ENCODE measurements at places on chromosomes 11 and 22.

GRCh38 chr22:30430933-30431332 is 5.4 kb downstream of the MTFP1 start:
- DNase-seq: no peak

DNA sequence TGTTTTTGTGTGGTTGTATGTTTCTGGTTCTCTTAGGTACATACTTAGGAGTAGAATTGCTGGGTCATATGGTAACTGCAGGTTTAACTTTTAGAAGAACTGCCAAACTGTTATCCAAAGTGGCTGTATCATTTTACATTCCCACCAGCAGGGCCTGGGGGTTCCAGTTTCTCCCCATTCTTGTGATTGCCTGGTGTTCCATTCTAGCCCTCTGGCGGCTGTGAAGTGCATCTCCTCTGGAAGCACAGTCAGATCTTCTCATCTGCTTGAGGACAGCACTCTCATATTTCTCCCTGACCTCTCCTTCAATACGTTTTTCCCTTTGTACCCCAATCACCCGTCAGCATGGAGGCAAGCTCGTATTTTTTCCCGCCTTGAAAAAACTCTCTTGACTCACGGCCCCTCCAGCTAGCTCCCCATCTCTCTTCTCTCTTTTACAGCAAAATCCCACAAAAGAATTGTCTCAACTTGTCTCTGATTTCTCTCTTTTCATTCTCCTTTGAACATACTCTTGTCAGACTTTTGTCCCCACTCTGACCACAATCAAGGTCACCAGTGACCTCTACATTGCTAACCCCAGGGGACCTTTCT is 56.8 kb upstream of the THY1 start:
- peak; percentile 72 for DNase-seq

- no peak for DNase-seq
Observed at GRCh38 chr11:4991060-4991459, 3.6 kb upstream of the OR51L1 start.

DNA sequence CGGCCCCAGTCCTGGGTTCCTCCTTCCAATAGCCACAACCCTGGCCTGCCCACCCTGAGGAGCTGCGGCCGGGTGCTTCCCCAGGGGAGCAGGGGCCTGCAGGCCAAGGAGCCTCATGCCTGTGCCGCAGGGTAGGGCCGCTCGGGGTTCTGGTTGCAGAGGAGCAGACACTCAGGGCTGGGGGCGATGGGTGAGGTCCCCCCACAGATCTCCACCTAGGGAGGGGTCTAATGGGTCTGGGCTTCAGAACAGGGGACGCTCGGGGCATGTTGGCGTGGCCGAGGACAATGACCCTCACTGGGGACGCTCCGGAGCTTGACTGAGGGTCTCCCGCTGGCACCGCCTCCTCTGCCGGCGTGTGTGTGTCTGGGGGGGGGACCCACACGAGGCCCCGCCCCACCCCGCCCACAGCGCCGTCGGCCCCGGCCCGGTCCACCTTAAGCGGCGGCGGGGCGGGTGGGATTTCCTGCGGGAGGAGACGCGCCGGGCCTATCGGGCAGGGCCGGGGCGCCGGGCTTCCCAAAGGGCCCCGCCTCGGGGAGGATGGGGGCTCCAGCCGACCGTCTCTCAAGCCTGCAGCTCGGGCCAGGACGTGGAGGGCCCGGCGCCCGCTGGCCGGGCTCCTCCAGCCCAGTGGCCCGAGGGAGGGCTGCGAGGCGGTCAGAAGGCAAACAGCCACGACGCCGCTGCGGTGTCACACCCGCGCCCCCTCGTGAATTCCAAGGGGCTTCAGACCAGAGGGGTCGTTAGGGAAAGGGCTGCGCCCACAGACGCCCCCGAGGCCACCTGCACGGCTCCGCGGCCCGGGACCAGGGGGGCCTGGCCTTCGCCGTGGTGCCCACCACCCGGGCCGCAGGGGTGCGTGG is 640 bp upstream of the ZDHHC8 start:
- DNase-seq: peak; percentile 78

DNA sequence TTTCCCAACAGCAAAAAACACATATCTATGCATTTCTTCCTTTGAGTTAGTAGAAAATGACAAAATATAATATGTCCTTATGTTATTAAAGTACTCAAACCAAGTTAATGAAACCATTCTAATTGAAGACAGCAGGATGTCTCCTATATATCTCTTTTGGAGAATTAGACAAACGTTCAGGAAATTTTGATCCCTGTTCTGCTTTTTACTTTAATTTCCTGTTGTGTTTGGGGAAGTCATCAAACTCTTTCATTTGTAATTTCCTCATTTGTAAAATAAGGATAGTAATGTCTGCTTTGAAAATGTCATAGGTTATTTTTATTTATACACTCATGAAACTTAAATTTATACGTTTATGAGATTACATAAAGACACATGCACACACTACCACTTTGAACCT is 281.8 kb upstream of the ANO5 start:
- DNase-seq: no peak

- DNase-seq: no peak
Observed at GRCh38 chr11:118334745-118335144, 7.8 kb downstream of the CD3D start.

GRCh38 chr11:86463120-86463519 is 88.4 kb downstream of the CCDC81 start:
- DNase-seq: no peak

DNA sequence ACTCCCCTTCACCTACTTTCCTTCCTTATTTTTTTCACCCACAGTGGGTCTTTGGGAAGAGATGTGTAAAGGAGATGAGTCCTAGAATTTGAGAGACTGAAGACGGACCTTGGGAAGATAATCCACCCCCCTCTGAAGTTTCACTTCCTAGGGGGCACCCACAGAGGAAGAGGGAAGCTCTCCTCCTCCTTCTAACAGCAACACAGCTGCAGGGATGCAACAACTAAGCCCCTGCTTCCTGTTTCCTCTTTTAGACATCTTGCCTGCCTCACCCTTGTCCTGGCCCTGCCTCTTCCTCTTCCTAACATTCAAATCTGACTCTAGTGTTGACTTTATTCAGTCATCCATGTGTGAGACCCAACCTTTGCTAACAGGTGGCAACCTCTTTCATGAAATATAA is 424.6 kb downstream of the BUD13 start:
- DNase-seq: no peak

GRCh38 chr11:75051043-75051442 is 45.6 kb downstream of the OR2AT4 start:
- DNase-seq: no peak

- DNase-seq: peak; percentile 90
Observed at GRCh38 chr11:113176599-113177360, 137.6 kb upstream of the TTC12 start.

All from fibroblast of skin of right biceps (primary cell).